ENCODE measurements at places on chromosomes 3 and 15.

- peak; percentile 89 for DNase-seq
Observed at GRCh38 chr3:52144034-52144795, 10.0 kb downstream of the POC1A start.

DNA sequence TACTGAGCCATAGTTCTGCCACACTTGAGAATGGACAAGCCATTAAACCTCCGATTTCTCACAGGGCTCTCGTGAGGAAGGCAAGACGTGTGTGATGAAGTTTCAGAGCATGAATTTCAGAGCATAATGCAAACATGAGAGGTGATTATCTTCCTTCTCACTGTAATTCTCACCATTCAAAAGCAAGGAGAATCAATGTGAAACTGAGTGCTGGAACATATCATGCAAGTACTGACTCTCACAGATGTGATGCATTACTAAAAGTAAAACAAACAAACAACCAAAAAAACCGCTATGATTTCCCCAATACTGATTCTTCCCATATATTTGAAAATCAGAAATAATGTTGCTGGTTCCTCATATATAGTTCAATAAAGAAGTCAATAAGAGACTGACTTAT, 23.7 kb downstream of the P3H2 start:
- DNase-seq = no peak

DNA sequence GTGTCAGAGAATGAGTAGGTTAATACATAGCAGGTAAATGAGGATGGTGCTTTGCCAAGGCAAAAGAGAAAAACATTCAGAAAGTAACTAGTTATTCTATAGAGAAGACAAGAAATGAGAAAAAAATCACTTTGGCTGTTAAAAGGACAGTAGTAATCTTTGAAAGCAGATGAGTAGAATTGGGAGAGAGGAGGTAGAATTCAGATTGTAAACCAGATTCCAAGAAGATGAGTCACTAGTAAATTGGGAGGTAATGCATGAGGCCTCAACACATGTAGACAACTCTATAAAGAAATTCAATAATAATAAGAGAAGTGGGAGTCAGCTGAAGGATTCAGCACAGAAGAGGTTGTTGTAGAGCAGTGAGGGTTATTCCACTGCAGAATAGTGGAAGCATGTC, 81.4 kb downstream of the MBNL1 start:
- DNase-seq = no peak

GRCh38 chr3:64074060-64074459, 50.8 kb upstream of the PSMD6 start:
- no peak for DNase-seq

- DNase-seq = no peak
Observed at GRCh38 chr3:71521940-71522876, 61.3 kb downstream of the FOXP1 start.

- DNase-seq = no peak
Observed at GRCh38 chr15:68420186-68420684, 11.7 kb downstream of the ITGA11 start.

- peak; percentile 31 for DNase-seq
Observed at GRCh38 chr3:72338082-72338941, 509.9 kb downstream of the SHQ1 start.

GRCh38 chr15:94266789-94267188, 35.4 kb downstream of the MCTP2 start:
- DNase-seq = no peak

GRCh38 chr3:175601521-175601920, 742.4 kb downstream of the NAALADL2 start:
- no peak for DNase-seq

GRCh38 chr3:33488246-33488645, 48.0 kb upstream of the UBP1 start:
- no peak for DNase-seq

GRCh38 chr3:14371573-14372474, 30.6 kb upstream of the SLC6A6 start:
- peak; percentile 71 for DNase-seq

DNA sequence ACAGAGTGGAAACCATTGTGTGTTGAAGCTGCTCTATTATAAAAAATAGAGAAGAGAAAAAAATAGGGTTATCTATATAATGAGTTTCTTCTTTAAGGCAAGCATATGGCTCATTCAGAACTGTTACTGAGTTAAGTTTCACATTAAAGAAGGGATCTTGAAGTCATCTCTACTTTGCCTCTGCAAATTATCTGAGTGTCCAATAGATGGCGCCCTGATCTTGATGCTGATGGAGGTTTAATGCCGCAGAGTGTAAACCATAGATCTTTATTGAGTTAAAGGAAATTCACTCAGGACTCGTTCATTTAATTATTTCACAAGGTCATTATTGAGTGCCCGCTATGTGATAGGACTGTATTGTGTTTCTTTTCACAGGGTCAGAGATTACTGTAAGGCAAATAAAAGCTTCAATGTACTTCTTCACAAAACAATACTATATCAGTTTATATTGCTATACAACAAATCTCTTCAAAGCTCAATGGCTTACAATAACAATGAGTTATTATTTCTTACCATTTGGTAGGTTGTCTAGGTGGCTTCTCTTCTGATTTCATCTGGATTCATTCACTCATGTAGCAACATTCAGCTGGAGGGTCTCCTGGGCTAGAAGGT, 171.4 kb downstream of the NSUN3 start:
- peak; percentile 18 for DNase-seq

DNA sequence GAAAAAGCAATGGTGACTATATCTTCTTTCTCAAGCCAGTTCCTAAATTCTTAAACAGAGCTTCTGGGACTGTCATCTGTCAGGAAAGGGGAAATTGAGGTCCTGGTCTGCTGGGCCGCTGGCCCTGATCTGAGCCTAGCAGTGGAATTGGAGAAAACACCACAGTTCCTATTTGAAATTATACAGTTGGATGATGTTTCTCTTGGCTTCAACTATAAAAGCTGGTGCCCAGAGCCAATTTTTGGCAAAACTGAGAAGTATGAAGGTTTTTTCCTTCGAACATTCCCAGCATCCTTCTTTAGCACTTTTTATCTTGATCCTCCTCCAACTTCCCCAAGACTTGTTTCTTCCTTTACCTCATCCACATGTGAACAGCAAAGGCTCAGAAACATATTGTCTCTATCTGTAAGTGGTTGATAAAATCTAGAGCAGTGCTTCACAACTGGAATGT, 83.9 kb downstream of the CD47 start:
- DNase-seq = no peak

DNA sequence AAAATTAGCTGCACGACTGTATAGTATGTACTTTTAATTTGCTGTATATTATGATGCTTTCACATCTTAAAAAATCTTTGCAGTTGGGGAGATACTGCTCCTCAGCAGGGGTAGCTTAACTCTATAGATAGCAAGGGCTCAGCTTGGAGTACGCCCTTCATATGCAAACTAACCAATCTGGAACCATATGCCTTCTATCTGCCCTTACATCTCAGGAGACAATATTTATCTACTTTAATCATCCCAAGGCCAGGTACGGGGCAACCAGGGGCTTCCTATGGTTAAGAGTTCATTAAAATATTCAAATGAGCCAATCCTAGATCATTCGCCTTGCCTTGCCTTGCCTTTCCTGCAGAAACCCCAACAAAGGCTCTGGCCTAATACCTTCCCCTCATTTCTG, 204.1 kb upstream of the ZBTB20 start:
- DNase-seq = no peak

DNA sequence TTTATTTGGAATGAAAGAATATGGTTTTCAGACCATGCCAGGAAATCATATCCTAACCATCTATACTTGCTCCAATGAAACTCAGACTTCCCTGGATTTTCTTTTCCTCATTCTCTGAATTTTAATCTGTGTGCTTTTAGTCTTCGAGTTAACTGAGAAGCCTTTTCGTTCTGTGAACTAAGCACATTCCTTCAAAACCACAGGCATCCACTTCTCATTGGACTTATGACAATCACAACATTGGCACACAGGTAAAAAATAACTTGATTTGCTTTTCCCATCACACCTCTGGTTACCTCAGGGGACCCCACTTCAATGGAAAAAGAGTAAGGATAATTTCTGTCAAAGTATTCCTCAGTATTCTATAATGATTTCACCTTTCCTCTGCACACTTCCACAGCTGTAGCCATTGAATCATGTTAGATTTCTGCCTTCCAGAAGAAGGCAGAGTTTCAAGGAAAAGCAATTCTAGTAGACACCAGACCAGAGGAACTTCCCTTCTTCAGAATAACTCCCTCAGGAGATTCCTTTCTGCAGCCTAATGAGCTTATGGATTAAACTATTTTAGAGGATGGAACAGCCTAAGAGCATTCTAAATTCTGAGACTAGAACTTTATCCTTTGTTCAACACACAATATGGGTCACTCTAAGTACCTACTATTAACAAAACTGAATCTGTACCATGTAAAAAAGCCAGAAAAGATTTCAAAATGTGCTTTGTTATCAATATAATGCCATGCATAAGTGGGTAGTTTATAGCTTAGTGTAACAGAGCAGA, 15.9 kb downstream of the COMMD2 start:
- peak; percentile 33 for DNase-seq

DNA sequence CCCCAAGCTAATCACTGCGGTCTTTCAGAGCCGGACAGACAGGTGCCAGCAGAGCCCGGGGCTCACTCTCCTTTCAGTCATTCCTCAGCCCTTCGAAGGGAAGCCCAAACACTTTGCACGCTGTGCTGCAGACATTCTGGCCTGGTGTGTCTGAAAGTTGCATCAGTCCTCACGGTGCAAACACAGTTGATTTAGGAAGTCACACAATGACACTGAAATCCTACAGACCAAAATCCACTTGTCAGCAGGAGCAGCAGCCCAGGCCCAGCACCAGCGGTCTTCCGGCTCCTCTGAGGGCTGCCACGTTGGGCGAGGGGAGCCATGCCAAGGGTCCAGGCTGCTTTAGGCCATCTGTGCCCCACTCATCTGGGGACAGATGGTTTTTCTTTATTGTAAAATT, 61.6 kb downstream of the RGMA start:
- DNase-seq = no peak

DNA sequence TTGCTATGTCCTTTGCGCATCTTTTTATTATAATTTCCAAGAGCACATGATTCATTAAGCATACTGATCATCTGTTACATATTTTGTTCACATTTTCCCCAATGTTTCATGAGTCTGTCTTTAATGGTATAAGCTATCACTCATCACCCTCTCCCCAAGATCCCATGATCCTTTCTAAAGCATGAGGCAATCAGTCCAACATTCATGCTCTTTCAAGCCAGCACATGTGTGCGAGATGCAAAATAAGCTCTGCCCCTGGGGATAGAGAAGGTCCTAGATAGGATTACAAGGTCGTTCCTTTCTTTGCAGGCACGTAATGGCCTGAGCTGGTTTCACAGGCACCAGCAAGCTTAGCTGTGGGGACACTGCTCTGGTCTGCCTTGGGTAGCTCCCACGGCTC, 32.2 kb upstream of the B3GNT5 start:
- no peak for DNase-seq

DNA sequence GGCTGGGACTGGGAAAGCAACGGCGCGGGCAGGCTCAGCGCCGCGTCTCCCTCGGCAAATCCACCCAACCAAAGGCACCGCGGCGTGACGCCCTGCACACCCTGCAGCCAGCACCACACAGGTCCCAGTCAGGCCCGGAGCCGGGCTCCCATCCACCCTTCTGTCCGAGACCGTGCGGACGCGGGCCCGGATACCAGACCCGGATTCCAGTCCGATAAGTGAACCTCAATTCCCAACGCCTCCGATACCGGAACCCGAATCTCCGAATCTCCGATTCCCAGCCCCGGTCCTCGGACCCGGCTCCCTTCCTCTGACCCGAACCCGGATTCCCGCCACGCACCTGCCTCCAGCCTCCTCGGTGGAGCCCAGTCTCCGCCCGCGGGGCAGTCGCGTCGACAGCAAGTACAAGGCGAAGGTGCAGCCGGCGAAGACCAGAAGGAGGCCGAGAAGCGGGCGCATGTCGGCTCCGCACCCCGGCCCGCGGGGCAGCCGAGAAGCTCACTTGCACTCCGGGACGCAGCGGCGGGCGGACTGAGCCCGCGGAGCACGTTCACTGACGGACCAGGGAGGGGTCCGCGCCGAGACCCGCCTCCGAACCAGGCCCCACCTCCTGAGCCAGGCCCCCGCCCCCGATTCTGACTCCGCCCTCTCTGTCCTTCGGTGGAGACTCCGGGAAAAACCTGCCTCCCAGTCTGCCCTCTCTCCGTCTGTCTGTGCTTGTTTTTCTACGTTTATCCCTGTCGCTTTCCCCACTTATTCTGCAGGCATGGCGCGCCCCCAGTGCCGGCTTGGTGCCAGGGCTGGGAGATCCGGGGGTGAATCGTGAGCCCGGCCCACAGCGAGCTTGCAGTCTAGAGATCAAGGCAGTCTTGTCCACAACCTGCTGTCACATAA, at the start of gene TMEM41A:
TSS of gene TMEM41A (minus strand) at position 533 of the 894 bp plus-strand sequence. CDS start at position 459, 74 bp downstream.
- DNase-seq = peak; percentile 98

- DNase-seq = no peak
Observed at GRCh38 chr3:62926494-62926893, 51.3 kb upstream of the CADPS start.

- DNase-seq = no peak
Observed at GRCh38 chr15:43919540-43920253, 92.9 kb downstream of the WDR76 start.

DNA sequence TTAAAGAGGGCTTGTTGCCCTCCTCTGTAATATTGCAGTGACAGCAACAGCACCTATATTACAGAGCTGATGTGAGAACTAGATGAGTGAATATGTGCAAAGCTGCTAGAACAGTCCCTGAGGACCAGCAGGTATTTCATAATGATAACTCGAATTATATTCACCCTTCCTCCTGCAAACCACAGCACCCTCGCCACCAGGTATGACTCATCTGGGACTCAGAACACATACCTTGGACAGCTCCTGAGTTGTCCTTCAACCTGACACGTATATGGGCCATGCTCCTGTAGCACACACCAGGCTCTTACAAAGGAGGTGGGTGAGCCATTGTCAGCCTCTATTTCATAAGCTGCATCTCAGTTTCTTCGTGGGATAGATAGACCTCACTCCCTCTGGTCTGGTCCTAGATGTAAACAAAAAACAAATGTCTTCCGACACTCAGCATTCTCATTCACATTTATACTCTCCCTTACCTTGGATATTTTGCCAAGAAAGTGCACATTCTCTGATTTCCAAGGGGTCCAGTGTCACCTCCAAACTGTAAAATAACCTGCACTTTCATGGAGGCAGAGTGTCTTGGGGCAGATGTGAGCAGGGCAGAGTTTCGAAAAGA, 124.5 kb downstream of the TLE3 start:
- DNase-seq = no peak

GRCh38 chr3:151871639-151872468, 1.6 kb upstream of the SUCNR1 start:
- DNase-seq = no peak

- DNase-seq = no peak
Observed at GRCh38 chr3:43922374-43922773, 231.6 kb downstream of the ABHD5 start.
